ENCODE measurements at places on chromosomes 4 and X.

DNA sequence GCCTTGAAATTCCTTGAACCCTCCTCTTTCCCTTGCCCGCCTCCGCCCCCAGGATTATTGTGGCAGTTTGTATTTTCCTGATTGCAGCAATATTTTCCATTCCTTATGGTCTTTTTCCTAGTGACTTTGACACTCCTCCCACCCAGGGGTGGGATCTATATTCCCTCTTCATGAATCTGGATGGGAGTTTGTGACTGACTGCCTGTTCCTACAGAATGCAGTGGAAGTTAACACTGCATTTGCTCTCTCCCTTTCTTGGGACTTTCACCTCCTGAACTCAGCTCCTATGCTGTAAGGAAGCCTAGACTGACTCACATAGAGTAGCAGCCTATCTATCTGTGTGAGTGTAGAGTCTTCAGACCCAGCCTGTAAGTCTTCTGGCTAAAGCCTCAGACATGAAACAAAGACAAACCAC is 2.2 kb downstream of the FUNDC2 start:
- no peak for DNase-seq

GRCh38 chr4:9812501-9813340 is 31.3 kb downstream of the DRD5 start:
- no peak for DNase-seq

GRCh38 chr4:68494688-68495087 is 47.4 kb downstream of the TMPRSS11E start:
- DNase-seq = no peak

- DNase-seq = no peak
Measured at GRCh38 chrX:129908636-129909035, 2.7 kb downstream of the UTP14A start.

DNA sequence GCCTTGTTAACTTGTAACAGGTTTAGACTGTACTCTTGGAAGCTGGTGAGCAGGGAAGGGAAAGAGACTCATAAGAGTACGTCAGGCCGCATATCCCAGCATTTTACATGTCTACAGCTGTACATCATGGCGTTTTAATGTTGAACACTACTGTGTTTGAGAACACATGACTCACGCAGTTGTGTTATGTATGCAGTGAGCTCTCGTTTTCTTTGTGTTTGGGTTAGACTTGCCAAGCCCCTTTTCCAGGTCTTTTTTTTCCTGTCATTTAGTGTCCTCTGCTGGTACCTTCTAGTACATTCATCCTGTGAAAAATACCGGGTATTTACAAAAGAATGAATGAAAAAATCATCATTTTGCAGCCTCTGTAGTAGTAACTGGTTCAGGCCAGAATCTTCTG is 35.3 kb downstream of the SMS start:
- no peak for DNase-seq

GRCh38 chrX:139204898-139205667 is 325.5 kb upstream of the F9 start:
- DNase-seq = no peak

DNA sequence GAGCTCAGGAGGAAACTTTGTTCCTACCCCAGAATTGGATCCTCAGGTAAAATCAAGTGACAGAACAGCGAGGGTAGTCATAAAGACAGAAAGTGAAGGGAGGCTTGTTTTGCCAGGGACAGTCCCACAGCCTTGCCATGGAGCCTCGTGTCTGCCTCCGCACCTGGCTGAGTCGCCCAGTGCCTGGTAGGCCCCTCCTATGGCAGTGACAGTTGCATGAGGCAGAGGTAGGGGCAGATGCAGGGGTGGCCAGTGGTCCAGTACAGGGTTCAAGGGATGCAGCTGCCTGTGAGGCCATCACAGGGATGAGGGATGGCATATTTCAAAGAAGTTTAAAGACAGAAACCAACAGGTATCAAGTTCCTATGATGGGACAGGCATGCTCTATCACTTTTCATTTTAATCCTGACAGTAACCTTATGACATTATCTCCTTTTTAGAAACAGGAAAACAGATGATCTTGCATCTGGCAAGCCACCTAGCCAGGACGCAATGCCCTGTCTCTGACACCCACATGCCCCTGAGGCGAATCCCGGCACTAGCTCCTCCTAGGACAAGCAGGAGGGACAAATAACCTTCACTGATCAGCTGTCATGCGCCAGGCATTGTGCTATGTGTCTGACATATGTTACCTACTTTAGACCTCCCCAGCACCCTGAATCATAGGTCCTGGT is 127.4 kb upstream of the ENPP6 start:
- DNase-seq = no peak

DNA sequence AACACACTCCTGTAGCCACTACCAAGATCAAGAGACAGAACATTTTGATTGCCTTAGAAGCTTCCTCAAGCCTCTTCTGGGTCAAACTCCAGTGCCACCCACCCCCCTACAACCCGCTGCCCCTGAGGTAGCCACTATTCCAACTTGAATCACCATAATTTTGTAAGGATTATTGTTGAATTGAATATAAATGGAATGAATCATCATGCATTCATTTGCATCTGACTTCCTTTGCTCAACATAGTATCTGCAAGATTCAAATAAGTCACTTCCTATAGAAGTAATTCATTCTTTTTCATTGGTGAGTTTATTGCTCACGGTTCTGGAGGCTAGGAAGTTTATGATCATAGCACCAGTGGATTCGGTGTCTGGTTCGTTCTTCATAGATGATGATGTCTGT is 364.2 kb downstream of the SLITRK2 start:
- DNase-seq = no peak

- DNase-seq = no peak
Measured at GRCh38 chrX:104085919-104086318, 9.9 kb upstream of the TMSB15C start.

DNA sequence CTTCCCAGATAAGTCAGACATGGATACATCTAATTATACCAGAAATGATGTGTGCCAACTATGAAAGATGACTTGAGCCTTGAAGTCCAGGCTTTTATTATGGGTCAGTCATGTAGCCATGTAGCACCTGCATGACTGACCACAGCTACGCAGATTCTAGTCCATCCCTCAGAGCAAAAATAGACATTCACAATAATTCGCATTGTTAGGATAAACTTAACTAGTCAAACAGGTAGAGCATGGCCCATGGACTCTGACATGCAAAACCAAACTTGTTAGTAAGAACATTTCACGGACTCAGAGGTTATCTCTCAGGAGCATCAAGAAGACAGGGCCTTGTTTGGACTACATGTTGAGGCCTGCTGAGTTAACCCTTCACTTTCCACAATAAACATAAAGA is 132.6 kb downstream of the PWWP3B start:
- DNase-seq = no peak

DNA sequence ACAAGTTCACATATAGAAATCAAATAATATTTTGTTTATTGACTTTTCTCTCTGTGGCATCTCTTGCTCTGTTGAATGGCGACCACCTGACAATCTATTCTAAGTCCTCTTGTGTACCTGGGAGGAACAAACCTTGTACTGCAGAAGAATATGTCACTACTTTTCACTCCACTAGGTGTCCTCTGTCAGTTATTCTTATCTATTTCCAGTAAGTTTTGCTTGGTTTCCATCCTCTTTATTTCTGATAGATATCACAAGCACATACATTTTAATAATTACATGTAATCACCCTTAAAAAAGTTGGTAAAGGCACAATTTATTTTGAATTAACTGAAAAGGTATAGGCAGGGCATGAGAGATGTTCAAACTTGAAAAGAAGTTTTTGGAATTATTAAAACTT is 238.4 kb downstream of the SNCA start:
- no peak for DNase-seq

- no peak for DNase-seq
Measured at GRCh38 chrX:9340598-9341290, 124.1 kb upstream of the TBL1X start.

GRCh38 chr4:84051639-84052038 is 447.5 kb downstream of the NKX6-1 start:
- DNase-seq = no peak

- DNase-seq = no peak
Measured at GRCh38 chr4:186318481-186318880, 52.5 kb downstream of the F11 start.

DNA sequence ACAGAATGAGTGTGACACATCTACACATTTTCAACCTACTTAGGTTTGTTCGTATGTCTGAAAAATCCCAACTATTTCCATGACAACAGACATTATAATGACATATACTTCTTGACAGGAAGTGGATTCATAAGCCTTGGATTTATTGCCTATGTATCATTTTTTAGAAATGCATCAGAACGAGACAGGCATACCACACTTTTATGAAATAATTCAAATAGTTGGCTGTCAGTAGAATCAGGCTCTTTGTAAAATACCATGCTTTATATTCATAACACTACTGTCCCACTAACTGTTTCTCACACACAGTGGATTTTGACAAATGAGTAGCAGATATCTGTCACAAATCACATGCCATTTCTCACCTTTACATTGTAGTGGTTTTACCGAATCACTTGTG is 173.2 kb downstream of the BEND2 start:
- DNase-seq = no peak

GRCh38 chr4:185895866-185896265 is 83.9 kb upstream of the SORBS2 start:
- DNase-seq = no peak

DNA sequence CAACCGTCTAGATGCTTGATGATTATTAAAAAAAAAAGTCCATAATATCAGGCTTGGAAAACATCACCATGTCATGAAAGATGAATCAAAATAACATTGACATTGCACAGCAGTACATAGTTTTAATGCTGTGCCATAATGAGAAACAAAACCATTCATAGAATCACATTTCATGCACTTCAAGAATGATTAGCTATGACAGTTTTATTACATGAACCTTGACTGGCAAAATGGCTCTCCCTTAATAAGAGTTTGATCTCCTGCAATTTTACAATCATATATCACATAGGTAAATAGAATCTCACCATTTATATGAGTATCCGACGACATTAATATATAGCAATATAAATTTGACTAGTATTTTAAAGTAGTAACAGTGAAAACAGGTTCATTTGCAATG is 49.8 kb downstream of the TECRL start:
- DNase-seq = no peak

GRCh38 chr4:6021831-6022606 is 3.8 kb upstream of the C4orf50 start:
- no peak for DNase-seq

GRCh38 chr4:97953171-97953941 is 189.9 kb downstream of the STPG2 start:
- DNase-seq = no peak

DNA sequence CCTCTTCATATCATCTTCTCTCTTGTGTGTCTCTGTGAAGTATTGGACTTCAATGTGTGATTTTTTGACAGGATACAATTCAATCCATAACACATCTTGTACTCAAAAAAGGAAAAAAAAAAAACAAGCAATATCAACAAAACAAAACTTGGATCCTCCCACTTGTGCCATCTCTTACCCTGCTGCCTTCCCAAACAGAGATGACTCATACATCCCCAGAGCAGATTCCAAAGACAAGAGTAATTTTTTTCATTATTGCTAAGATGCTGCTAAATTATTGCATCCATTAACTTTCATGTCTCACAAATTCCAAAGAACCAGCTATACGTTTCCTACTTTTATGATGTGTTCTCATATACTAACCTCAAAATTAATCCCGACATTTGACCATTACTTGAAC is 479.2 kb downstream of the GBA3 start:
- no peak for DNase-seq
